ENCODE measurements at places on chromosomes 3 and 15.

GRCh38 chr3:43025423-43025822 lies 46.3 kb downstream of the GASK1A start:
- no peak for DNase-seq

GRCh38 chr15:76815421-76815820 lies 89.7 kb downstream of the SCAPER start:
- DNase-seq: no peak

DNA sequence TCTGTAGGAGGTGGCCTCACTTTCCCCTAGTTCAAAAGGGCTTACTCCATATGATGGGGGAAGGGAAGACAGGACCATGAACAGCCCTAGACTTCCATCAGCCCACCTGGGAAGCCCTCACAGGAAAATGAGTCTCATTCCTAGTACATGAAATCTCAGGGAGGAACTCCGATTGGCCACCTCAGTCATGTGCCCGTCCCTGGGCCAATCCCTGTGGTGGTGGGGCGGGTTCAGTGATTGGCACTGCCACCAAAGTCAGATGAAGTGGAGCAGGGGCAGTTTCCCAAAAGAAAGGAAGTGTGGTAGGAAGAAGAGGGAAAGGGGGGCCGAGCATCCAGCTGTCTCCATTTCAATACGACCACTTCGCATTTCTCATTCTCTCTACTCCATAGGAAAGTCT lies 25.9 kb upstream of the GP9 start:
- no peak for DNase-seq

DNA sequence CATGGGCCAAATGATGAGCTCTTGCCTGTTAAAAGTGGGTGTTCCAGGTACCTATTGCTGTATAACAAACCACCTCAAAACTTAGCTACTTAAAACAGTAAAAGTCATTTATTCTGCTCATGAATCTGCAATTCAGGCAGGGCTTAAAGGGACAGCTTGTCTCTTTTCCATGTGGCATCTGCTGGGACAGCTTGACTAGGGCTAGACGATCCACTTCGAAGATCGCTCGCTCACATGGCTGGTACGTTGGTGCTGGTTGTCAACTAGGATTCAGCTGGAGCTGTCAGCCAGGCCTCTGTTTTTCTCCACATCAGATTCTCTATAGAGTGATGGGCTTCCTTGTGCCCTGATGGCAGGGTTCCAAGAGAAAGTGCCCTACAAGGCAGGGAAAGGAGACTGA lies 581.3 kb downstream of the NTRK3 start:
- DNase-seq: no peak

GRCh38 chr3:25901796-25902195 lies 111.9 kb downstream of the OXSM start:
- DNase-seq: no peak

DNA sequence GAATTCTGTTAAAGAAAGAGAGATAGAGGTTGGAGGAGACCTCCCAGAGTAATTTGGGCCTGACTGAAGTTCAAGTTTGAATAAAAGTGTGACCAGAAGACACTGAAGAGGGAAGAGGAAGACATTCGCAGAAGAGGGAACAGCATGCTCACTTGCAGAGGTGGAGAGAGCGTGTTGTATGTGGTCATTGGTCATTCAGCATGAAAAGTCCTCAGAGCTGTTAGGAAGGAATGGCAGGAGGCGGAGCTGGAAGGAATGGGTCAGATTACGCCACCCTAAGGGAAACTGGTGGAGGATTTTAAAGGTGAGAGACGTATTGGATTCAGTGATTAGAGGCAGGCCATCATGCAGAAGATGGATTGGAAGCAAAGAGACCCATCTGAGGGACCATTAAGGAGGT lies 41.6 kb downstream of the IQCH start:
- DNase-seq: no peak

- no peak for DNase-seq
These were observed 655.0 kb downstream of the EPHA3 start for GRCh38 chr3:89762405-89762804.

DNA sequence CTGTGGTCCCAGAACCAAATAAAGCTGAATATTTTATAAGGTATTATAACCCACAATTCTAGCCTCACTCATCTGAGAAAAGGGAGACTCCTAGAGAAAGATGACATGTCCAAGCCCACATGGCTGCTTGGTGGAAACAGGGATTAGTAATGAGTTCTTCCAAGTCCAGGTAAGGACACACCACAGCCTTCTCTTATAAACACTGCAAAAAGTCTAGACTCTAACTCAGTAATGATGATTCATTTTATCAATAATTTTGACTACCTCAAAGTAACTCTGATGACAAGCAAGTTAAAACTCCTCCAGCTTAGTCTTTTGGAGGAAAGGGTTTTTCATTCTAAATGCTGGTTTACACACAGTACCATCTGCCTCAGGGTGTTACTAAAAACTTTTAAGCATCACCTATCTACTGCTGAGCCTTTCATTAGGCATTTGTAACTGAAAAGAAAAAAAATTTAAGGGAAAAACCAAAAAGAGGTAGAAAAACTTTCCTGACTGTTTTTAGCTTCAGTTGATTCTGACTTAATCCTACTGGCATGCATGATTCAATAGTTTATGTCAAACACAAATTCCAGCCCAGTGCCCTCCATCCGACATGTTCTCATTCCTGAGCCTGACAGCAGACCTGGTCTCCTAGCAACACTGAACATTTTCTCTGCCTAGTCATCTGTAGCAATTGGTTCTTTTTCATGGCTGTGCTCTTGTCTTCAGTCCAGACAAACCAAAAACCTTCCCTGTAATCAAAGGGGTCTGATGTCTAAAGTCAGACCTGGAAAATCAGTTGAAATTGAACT lies 43.9 kb downstream of the P3H2 start:
- no peak for DNase-seq

DNA sequence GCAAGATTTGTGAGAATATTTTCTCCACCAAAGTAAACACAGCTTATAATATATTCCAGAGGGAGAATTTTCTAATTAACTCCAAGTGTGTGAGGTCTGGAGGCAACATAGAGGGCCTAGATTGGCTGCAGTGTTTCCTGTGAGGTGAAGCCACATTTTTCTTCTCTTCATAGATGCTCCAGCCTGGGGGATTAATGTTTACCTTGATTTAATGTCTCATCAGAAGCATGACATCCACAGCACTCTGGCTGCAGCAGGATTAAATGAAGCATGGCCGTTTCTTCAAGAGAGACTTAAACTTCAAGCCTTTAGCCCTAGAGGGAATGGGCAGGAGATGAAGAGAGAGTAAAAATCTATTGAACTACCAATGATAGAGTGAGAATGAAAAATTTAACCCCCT lies 137.9 kb upstream of the ZBTB20 start:
- no peak for DNase-seq

GRCh38 chr15:81362790-81363189 lies 11.2 kb downstream of the TMC3 start:
- DNase-seq: no peak

GRCh38 chr3:105622169-105622568 lies 246.6 kb downstream of the CBLB start:
- DNase-seq: peak; percentile 9
